NCI-H510A (cell line): ENCODE measurements at places on chromosomes 13 and 19.

DNA sequence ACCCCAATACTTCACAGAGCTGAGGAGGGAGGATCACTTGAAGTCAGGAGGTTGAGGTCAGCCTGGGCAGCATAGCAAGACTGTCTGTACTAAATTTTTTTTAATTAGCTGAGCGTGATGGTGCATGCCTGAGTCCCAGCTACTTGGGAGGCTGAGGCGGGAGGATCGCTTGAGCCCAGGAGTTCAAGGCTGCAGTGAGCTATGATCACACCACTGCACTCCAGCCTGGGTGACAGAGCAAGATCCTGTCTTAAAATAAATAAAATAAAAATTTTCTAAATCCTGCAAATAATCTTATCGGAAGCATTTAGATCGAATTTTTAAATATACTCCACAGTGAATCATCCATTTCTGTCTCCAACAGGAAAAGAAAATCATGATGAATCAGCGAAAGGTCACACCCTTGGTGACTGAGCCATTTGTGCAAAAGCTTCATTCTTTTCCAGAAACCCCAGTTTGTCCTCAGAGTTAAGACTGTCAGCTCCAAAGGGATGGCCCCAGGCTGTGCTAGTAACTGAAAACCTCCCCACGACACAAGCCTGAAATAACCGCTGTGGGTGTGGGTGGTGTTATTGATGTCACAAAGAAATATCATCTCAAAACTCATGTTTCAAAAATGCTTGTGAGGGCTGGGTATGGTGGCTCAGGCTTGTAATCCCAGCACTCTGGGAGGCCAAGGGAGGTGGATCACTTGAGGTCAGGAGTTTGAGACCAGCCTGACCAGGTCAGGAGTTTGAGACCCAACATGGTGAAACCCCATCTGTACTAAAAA, 167.6 kb downstream of the PTPRS start:
- DNase-seq, result no peak

GRCh38 chr13:114119196-114119595, 13.2 kb downstream of the RASA3 start:
- no peak for DNase-seq

DNA sequence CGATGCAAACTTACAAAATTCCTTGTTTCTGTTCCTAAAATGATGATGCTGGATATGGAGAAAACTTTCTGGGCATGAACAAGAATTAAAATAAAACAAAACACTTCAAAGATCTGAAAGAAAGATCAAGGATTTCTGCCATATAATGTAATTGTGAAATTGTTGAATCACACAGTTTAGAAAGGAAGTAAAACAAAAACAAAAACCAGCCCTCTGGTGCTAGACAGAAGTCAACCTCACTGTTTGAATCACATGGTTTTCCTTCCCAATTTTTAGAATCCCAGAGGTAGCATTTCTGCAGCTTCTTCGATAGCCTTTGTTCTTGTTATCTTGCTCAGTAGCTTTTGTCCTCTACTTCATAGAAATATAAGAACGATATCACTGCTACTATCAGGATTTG, 118.2 kb upstream of the ARGLU1 start:
- no peak for DNase-seq

GRCh38 chr19:10478476-10478875, 24.7 kb downstream of the KEAP1 start:
- DNase-seq, result no peak

GRCh38 chr19:53853707-53854106, 14.0 kb upstream of the MYADM start:
- no peak for DNase-seq

DNA sequence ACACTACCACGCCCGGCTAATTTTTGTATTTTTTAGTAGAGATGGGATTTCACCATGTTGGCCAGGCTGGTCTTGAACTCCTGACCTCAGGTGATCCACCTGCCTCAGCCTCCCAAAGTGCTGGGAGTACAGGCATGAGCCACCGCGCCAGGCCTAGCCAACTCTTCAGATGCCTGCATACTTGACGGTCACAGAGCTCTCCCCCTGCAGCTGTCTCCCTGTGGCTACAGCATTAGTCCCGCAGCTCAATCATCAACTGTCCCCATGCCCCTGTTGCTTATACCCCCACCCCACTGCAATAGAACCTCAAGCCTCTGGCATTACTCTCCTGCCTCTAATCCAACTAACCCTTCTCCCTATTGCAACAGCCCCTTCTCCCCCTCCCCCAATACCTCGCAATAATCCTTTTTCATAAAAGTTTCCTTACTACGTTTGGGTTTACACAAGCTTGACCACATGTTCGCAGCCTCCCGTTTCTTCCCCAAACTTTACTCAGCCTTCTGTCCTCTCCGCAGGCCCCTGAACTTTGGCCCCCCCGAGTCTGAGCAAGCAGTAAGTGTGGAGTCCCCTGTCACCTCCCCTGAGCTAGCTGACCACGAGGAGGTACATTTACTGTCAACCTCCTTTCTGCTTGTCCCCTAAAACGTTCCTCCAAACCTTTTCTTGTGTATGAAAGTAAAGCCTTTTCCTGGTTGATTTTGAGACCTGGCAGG, 1.7 kb downstream of the ZNF77 start:
- no peak for DNase-seq

DNA sequence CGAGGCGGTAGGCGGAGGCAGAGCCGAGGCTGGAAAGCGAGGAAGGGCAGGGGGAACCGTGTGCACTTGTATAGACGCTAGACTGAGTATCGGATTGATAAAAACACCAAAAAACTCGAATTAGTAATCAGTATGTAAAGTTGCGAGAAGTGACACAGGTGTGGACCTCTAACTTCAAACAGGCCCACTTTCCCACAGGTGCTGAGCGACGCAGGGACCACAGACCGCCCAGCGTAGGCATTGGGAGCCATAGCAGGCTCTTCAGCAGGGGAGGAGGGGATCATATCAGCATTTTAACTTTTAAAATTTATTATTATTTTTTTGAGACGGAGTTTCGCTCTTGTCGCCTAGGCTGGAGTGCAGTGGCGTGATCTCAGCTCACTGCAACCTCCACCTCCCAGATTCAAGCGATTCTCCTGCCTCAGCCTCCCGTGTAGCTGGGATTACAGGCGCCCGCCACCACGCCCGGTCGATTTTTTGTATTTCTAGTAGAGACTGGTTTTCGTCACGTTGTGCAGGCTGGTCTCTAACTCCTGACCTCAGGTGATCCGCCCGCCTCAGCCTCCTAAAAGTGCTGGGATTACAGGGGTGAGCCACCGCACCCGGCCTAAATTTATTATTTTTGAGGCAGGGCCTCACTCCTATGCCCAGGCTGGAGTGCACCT, 574 bp downstream of the VMAC start:
- no peak for DNase-seq

- no peak for DNase-seq
Observed at GRCh38 chr19:23817519-23817918, 58.8 kb upstream of the ZNF681 start.

DNA sequence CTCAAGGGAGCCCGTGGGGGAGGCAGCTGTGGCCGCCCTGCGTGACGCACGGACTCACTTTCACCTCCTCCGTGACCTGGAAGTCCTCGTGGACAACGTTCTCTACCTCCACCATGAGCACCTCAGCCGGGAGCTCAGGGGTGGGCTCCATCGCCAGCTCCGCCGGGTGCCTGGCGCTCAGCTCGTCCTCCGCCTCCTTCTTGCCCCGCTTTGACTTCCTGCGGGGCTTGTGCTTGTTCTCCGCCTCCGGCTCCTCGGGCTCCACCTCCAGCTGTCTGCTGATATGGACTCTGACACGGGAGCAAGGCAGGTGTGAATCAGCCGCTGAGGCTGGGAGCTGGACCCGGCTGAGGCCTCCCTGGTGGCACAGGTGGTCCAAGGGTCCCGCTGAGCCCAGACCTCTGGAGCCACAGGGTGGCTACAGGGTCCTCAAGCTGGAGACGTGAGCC, 8.2 kb downstream of the LONP1 start:
- DNase-seq, result no peak

- DNase-seq, result no peak
Observed at GRCh38 chr19:9842834-9843625, 7.9 kb downstream of the PIN1 start.

- DNase-seq, result no peak
Observed at GRCh38 chr13:77928909-77929308, 10.3 kb upstream of the EDNRB start.

DNA sequence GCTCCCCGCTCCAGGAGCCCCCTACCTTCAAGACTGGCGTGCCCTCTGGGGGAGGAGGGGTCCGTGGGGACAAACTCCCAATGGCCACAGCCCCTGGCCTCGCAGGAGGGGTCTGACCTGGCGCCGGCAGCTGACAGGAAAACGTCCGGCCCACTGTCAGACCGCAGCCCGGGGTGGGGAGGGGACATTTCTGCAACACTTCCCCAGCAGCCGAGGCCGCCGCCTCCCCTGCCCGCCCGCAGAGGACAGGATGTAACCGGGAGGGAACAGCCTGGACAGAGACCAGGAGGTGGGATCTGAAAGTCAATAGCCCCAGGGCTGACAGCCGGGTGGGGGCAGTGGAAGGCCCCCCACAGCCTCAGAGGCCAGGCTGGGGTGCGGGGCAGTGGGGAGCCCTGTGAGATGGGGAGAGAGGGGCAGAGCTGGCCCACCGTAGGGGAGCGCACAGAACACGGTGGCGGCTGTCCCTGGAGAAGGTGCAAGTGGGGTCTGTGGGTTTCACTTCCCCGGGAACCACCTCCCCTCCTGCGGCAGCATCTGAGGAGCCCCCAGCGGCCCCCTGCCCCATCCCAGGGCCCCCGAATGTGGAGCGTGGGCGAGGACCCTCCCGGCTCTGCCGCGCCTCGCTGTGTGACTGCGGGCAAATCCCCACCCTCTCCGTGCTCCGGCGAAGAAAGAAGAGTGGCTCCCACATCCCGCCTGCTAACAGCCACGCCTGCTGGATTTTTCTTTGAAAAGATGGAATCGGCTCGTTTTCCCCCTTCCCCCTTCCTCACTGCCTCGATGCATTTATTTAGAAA, at the start of gene PEAK3:
Gene PEAK3, minus strand, starts transcription at position 114 of the 800 bp plus-strand sequence. CDS start 1,244 bp downstream, outside the sequence.
- DNase-seq, result no peak

GRCh38 chr19:18373892-18374629, 11.9 kb upstream of the GDF15 start:
- peak; percentile 71 for DNase-seq

GRCh38 chr19:40358773-40359172, 10.3 kb downstream of the PLD3 start:
- no peak for DNase-seq
